ENCODE measurements at places on chromosomes 13 and 19.

GRCh38 chr13:88429862-88430261 lies 758.7 kb downstream of the SLITRK5 start:
- no peak for DNase-seq

DNA sequence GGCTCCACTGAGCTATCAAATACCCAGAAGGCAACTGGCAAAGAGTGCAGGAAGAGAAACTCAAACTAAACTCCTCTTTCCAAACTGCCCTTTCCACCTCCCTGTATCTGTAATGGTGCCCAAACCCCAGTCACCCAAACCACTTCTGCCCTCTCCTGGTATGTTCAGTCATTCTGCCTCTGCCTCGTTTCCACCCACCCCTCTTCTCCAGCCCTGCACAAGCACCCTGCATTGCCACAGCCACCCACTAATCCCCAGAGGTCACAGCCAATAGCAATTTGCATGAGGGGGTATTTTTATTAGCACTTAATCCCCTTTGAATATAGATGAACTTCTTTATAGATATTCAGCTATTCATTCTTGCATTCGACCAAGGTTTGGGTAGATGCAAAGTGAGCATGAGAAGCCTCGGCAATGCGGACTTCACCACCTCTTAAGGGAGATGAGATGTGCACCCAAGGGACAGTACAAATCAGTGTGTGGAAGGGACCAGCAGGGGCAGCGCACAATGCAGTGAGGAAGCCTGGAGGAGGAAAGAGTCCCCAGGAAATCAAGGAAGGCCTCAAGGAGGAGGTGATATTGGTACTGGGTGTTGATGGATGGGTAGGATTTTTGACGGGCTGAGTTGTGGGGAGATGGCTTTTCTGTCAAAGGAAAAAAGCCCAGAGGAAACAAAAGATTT lies 12.4 kb downstream of the TMEM272 start:
- no peak for DNase-seq

DNA sequence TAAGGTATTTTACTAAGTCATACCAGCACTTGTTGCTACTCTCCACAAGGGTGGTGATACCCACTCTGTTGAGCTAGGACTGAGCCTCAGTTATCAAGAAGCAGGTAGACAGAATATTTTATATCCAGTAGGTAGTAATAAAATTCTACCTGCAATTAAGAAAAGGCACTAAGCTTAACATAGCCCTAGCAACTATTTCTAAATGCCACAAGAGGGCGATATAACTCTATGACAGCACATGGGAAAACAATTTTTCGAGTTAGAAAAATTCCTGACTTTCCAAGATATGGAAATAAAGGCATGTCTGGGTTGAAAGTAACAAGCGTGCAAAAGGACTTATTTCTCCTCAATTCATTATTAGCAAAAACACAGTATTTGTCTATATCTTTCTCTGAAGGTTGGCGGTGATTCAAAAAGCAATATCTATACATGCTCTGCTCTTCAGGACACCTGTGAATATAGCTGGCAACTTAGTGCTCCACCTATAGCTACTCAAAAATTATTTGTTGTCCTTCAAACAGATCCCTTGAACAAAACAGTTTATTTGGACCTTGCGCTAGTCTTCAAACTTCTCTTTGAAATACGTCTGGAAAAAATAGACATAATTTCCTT lies 14.7 kb downstream of the CCDC169 start:
- DNase-seq, result no peak

DNA sequence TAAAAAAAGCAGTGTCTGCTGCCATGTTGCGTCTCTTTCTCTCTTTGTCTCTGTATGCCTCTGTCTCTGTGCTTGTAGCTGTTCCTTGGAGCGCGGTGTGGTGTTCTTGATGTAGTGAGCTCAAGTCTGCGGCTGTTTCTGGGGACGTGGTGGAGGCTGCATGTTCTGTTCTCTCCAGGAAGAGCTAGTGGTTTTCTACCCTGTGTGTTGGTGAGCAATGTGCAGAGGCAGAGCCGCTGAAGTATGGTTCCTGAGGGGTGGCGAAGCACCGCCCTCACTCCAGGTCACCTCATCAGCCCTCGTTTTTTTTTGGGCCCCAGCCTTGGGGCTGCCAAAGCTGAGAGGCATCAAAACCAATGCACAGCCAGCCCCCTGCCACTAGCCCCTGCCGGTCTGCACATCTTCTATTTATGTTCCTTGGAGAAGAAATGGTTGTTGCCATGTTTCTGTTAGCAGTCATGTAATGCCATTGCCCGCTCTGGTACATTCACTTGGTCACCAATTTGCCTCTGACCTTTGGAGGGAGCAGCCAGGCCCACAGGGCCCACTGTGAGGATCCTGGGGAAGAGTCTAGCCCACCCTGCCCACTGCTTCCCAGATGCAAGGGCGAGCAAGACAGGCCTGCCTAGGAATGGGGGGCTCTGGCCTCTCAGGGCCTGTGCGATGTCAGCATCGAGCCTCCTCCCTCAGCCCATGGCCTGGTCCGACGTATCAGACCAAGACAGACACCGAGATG lies 7.2 kb downstream of the HNRNPL start:
- no peak for DNase-seq

- DNase-seq, result no peak
Measured at GRCh38 chr13:87889254-87889653, 218.1 kb downstream of the SLITRK5 start.

DNA sequence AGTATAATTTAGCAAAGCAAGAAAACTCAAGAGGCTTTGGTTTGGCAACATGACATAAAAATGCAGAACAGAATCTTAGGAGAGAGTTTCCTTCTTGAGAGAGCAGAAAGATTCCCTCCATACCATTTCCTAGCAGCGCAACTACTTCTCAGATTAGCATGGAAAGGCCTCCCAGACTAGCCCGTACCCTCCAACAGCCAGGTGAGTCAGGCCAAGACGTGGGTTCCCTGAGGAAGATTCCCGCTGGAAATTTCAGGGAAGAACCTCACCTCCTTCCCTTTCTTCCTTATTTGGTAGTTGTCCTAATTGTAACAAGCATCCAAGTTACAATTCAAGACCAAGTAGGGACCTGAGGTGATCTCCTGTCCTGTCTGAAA lies 12.3 kb downstream of the COL4A2 start:
- no peak for DNase-seq

- no peak for DNase-seq
Measured at GRCh38 chr19:39906820-39907611, 27.4 kb downstream of the FCGBP start.

GRCh38 chr13:30134578-30134977 lies 172.8 kb downstream of the KATNAL1 start:
- DNase-seq, result no peak

GRCh38 chr19:1632462-1633268 lies 19.8 kb downstream of the TCF3 start:
- DNase-seq, result no peak

DNA sequence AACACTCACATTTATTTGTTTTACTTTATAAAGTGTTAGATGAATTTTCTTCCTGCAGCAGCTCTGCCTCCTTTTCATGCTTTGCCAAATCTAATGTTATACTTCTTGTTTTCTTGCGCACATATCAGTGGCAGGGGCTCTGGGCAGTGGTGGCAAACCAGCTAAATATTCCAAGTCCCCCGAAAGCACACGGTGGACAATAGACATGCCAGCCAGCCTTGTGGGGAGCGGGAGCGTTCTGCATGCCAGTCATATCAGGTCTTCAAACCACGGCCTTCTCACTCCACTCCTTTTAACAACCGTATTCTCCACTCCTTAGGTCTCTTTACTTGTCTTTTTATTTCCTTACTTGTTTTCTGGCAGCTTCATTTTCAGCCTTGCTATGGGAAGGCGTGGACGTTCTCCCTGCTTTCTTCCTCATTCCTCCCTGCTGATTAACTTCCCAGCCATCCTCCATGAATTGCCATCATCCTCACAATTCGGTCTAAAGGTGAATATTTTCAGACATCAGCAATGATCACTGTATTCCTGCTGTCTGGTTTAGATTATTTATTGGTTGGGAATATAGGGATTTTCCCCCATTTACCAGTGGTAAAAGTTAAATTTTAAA lies 77.1 kb upstream of the WASF3 start:
- no peak for DNase-seq

- DNase-seq, result no peak
Measured at GRCh38 chr13:32254416-32254815, 60.7 kb downstream of the ZAR1L start.

GRCh38 chr19:16454351-16454918 lies 17.3 kb downstream of the EPS15L1 start:
- DNase-seq, result no peak

DNA sequence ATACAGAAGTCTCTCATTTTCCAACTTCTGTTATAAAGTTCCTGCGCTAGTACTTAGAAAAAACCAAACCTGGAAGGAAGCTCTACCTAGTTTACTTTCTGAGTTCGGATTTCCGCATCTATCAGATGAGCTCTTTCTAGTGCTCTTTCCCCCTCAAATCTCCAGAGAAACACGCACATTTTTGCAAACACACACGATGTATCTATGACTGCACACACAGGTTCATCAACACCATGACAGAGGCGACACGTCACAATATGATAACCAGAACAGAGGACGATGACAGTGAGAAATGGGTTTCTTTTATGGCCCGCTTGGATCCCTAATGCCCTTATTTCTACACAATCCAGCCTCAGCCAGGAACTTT lies 629 bp upstream of the LRRC63 start:
- DNase-seq, result no peak

Data from SIG-M5 (cell line).